GM20000 (cell line): ENCODE measurements at places on chromosomes 7 and 10.

GRCh38 chr10:29608476-29609301 lies 26.1 kb downstream of the SVIL start:
- DNase-seq: no peak

DNA sequence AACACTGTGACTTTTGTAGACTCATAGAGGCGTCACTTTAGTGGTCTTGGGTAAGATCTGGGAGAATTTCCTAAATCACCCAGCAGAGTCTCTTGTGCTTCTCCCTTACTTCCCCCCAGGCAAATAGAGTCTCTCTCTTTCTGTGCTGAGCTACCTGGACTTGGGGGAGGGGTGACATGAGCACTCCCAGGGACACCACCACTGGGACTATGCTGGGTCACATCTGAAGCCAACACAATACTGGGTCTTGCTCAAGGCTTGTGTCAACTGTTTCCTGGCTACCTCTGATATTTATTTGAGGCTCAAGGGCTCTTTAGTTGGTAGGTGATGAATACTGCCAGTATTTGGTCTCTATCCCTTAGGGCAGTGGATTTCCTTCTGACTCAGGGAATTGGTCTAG lies 214.6 kb upstream of the TPK1 start:
- DNase-seq: no peak

GRCh38 chr7:17939211-17939605 lies 1.1 kb downstream of the SNX13 start:
- no peak for DNase-seq

DNA sequence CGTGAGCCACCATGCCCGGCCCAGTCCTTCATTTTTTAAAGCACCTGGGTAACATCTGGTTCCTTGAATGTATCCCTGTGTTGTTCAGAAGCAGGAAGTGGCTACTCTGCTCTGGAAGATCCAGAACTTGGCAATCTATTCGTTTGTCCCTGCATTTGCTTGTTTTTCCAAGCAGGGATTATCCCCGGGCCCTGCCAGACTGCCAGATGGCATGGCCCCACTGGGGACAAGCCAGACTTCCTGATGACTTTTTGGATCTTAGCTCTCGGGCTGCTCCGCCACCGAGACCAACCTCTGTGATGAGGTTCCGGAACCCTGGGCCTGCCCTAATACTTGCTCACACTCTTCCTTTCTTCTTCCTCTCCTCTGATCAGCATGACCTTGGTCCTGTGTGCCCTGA lies 496.7 kb downstream of the TYW1 start:
- no peak for DNase-seq
